ENCODE measurements at places on chromosomes 2 and 18.

GRCh38 chr2:113692698-113693428 lies 63.6 kb downstream of the SLC35F5 start:
- DNase-seq: no peak

- DNase-seq: no peak
These were observed 12.3 kb downstream of the ARL6IP6 start for GRCh38 chr2:152730591-152731333.

DNA sequence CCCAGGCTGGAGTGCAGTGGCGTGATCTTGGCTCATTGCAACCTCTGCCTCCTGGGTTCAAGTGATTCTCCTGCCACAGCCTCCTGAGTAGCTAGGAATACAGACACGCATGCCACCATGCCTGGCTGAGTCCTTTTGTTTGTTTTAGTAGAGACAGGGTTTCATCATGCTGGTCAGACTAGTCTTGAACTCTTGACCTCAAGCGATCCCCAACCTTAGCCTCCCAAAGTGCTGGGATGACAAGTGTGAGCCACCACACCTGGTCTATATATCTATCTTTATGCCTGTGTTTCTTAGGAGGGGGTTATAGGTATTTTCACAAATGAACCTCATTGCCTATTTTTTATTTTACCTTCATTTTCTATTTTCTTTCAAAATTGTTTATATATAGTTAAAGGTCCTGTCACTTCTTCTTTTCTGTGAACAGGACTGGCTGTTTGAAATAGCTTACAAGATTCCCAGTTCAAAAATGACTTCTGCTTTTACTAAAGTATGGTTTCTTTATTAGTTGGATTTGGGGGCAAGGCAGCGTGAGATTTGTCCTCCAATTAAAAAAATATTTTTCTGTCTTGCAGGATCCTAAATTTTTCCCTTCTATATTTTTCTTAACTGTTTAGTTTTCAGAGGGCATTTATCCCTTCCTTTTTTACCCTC lies 16.4 kb upstream of the MARCHF7 start:
- DNase-seq: no peak

DNA sequence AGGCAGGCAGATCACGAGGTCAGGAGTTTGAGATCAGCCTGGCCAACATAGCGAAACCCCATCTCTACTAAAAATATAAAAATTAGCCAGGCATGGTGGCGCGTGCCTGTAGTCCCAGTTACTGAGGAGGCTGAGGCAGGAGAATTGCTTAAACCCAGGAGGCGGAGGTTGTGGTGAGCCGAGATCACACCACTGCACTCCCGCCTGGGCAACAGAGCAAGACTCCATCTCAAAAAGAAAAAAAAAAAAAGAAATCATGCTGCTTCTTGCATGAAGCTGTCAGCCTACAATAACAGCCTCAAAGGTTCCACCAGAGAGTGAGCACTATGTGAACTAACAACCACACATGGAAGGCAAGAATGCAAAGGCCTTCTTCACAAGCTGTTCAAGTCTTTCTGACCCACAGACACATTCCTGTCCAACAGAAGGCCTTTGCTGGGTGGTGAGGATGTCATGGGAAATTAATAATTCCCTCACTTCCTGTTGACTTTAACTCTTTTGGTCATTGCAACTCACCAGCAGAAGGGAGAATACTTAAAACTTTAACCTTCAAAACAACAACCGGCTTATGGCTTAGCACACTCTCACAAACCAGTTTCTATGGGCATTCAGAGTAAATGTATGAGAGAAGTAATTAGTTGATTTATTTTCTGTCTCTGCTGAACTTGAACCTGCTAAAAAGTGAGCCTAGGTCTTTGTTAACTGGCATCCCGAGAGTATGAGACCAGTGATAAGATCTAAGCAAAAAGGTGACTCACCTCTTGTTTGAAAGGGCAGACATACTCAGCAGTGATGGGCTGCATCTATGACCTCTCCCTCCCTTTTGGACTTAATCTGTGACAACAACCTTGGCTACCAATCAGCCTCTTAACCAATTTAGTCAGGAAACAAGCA lies 11.8 kb downstream of the PLEKHM3 start:
- DNase-seq: no peak

GRCh38 chr2:163248376-163249253 lies 410.0 kb upstream of the KCNH7 start:
- no peak for DNase-seq

DNA sequence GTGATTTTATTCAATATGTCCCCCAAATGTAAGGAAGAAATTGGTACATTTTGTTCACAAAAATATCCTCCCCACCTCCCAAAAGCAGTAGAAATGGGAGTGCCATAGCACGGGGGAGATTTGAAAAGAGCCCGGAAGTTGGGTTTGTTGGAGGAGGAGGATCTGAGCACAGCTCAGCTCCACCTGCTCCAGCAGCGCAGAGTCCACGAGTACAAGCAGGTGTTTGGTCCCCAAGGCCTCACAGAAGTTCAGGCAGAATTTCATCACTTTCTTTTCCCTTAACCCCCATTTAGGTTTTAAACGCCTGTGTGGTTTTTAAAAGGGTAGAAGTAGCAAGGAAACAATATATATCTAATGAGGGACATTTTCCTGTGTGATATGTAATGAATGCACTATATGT lies 56.0 kb downstream of the TRAPPC12 start:
- no peak for DNase-seq

- DNase-seq: no peak
These were observed 19.2 kb downstream of the KCNF1 start for GRCh38 chr2:10930721-10931516.

DNA sequence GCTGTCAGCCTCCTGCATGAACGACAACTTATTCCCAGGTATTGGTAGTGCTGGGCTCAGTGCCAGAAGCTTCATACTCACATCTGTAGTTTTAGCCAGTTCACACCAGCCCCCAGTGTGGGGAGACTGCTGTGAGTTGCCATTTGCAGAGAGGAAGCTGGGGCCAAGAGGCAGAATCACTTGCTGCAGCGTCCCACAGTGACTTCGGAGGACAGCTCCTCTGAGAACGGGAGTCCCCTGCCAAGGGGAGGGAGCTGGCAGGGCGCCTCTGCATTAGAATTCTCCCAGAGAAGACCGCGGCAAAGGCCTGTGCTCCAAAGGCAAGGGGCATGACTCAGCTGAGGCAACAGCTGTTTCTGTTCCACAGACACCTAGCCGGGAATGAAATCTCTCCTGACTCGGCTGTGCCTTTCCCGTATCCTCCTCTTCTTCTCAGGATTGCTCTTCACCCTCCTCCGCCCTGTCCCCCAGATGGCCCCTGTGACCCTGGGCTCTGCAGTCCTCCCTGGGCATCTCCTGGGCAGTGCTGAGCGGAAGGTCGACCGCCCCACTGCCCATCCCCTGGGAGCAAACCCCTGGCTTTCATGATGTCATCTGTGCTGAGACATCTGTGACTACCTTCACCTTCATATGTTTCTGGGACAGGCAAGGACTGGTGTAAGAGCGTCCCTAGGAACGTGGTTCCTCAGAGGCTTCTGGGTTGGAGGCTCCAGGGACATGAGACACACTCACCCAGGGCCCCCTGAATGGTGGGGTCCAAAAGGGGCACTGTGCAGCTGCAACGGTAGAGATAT lies 18.0 kb downstream of the MAL start:
- DNase-seq: no peak

- DNase-seq: no peak
These were observed 62.5 kb downstream of the RPIA start for GRCh38 chr2:88753833-88754584.

- DNase-seq: no peak
These were observed 77.2 kb upstream of the ST6GAL2 start for GRCh38 chr2:106963156-106963555.

GRCh38 chr2:122710049-122710448 lies 954.6 kb downstream of the TSN start:
- DNase-seq: no peak

GRCh38 chr2:208978946-208979345 lies 444.9 kb upstream of the MAP2 start:
- no peak for DNase-seq

DNA sequence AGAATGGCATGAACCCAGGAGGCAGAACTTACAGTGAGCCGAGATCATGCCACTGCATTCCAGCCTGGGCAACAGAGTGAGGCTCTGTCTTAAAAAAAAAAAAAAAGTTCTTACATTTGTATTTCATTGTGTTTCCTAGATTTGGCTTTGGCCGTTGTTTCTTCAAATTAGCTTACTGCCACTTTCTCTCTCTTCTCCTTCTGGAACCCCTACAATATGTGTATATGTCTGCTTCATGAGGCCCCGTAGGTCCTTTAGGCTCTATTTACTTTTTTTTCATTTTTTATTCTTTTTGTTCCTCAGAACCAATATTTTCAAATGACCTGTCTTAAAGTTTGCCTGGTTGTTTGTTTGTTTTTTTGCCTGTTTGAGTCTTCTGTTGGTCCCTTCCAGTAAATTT lies 41.2 kb downstream of the RMDN2 start:
- no peak for DNase-seq

DNA sequence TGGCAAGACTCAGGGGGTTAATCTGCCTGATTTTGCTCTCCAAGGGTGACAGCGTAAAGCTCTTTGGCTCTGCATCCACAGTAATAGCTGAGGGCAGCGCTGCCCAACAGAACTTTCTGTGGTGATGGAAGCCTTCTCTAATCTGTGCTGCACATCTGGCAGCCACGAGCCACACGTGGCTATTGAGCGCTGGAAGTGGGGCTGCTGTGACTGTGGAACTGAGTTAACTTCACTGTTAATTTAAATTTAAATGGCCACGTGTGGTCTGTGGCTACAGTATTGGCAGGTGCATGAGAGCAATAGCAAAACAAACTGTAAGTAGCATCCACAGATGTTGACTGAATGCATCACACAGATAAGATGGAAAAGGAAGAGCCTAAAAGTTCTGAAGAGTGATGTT lies 47.3 kb upstream of the TMEM200C start:
- DNase-seq: no peak

GRCh38 chr18:5107988-5108387 lies 89.1 kb downstream of the AKAIN1 start:
- DNase-seq: no peak

DNA sequence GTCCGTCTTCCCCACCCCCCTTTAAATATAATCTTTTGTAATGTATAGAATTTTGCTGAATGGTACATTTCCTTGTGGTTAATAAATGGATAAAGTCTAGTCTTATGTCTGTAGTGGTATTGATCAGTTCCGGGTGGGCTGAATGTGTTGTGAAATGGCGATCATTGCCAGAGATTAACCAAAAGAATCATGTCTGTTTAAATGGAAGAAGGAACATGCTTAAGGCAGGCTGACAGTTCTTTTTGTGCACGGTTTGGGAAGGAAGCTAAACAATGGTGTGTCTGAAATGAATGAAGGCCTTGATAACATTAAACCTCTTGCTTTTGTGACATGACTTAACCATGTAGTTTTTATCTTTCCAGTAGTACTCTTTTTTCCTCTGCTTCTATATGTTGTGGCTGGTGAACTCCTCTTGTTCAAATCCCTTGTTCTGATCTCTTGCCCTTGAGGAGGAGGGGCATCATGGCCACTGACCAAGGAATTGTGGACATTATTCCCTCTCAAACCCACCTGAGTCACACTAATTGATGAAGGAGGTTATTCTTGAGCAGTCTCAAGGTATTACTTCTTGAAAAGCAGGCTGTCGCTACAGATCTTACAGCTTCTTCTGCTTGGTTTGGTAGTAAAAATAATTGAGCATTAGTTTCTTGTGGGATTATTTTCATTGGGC lies 1.7 kb downstream of the ACVR2A start:
- no peak for DNase-seq

DNA sequence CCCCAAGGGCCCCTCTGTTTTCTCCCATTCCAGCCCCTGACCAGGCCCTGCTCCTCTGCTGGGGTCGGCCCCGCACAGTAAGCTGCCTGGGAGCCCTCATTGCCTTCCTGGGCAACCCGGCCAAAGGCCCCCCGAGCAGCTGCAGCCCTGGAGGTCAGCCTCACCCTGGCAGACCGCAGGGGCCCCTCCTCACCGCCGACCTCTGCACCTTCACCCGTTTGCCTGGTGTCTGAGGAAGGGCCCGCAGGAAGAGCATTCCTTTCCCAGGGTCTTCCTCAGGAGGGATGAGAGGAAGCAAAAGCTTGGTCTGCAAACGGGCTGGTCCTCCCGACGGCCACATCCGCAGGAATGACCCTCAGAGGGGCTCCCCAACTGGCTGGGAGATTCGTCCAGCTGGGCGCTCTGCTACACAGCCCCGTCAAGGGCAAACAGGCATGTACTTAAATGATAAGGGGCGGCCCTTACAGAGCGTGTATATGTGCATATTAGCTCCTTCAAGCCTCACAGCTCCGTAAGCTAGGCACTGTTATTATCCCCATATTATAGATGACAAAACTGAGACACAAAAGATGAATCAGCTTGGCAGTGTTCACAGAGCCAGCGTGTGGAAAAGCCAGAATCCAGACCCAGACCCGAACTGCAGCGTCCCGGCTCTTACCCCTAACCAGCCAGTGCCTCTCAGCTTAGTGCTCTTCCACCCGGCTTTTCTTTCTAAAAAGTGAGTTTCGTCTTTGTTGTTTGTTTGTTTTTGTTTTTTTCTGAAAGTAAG lies 52.8 kb downstream of the SLC4A1AP start:
- no peak for DNase-seq

- no peak for DNase-seq
These were observed 122.8 kb upstream of the WDSUB1 start for GRCh38 chr2:159409116-159409800.

DNA sequence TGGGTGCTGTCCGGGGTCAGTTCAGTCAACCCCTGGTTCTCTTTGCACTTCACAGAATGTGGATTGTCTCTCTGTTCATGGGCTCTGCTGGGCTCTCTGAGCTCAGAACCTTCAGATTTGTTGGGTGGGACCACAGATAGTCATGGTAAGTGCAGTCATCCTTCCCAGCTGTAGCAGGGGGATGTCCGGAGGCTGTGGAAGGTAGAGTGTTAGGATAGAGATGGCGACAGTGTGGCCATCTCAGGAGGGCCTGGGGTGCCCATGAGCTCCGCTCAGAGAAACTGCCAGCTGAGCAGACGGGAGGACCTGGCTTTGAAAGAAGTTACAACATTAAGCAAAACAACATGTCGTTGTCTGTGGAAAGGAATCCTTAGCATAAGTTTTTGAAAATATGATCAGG lies 149.8 kb downstream of the FAM210A start:
- no peak for DNase-seq

GRCh38 chr2:86107031-86107430 lies 996 bp downstream of the PTCD3 start:
- DNase-seq: no peak

DNA sequence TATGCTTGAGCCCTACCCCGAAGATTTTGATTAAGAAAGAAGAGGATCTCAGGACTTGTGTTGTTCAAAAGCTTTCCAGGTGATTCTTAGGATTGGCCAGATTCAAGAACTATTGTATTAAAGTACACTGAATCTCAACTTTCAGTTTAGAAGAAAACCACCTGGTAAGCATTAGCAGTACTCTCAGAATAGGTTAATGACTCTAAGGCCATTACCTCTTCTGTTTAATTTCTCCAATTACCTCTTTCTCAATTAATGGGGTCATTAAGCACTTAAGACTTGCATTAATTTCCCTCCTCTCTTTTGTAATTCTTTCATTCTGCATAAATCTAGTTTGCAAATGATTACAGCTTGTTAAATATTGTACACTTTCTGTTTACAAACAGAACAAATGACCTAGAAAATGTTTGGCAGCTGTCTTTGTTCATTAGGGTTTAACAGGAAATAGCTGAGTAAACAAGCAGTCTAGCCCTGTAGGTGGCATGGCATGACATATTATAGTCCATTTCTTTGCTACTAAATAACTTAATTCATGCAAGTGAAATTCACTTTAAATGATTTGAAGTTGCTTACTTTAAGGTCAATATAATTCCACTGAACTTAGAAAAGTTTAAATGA lies 20.4 kb upstream of the TDRD15 start:
- DNase-seq: no peak

Data from NCI-H526 (cell line).